ENCODE measurements at places on chromosomes 6 and 20. TPM values are rescaled to one million over a fixed set of nuclear protein-coding genes. Genes with fewer than 3 reads are reported as not detected.

CEBPB gene
- 22.9 TPM for polyA plus RNA-seq

MAK gene
- polyA plus RNA-seq: 0.49 TPM

- DNase-seq: no peak
Measured at GRCh38 chr6:146884728-146885127, 286.0 kb downstream of the ADGB start.

DNA sequence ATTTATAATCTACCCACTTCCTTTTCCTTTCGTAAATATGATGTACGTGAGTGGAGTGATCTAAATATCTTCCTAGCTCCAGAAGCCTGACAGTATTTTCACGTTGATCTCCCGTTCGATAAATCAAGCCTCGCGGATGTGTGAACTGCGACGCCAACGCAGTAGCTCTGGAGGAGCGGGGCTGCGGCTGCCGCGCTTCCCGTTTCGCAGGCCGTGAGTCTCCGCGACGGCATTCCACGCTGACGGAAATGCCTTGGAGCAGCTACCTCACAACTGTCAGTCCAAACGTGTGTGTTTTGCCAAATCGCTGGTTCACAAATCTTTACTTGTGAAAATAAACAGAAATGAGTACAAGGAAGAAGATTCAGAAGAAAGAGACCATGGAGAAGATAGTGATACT, 41.2 kb downstream of the BTBD3 start:
- DNase-seq: peak; percentile 41

DNA sequence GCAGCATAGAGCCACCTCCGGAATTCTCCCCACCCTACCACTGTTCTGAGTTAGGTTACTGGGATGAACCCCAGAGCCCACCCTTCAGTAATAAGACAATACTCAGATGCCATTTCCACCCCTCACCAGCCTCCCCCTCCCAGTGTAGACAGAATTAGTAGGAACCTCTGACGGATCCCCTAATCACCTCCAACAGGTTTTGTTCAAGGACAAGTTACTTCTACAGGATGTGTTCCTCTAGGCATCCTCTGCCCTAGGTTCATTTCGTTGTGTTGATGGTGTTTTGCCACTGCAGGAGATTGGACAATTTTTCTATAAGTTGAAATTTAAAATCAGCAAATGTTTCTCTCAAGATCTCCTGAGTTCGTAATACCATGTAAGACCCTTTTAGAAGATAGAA, 22.8 kb downstream of the PLEKHG1 start:
- DNase-seq: no peak

DNA sequence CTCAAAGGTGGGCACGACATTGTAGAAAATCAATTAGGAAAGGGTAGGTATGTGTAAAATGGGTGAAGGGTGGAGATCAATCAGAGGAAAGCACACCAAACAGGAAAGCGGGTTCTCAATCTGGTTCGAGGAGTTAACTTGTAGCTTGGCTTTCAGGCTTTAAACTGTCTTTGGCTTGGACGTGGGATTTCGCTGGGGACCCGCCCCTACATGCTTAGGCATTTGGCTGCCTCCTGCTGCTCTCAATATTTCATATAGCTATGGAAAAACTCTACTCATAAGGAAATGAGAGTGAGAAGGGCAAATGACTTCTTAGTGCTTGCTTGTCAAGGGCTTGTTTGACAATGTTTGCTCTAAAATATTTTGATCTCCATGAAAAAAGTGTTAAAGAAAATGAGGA, 38.1 kb upstream of the PDE7B start:
- DNase-seq: no peak

DNA sequence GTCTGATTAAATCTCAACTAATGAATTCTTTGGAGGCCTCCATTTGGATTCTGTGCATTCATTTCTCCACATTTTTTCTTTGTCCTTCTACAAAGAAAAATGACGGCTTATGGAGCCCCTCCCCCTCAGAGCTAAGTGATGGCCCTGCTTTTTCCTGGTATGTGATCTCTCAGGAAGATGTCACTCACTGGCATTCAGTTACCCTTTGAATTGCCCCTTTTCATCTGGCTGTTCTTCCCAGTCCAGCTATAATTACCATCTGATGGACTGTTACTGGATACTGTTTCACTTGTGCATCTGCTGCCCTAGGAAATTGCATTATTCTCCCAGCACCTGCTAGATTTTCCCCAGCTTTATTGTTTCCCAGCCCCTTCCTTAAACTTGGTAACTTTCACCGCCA, 151.9 kb downstream of the CFAP61 start:
- no peak for DNase-seq

All from cardiac muscle cell (in vitro differentiated cells and primary cell).